ENCODE measurements at places on chromosomes 3 and 15. TPM values are rescaled to one million over a fixed set of nuclear protein-coding genes. Genes with fewer than 3 reads are reported as not detected.

- no peak for DNase-seq
These were observed 36.3 kb upstream of the PSMD6 start for GRCh38 chr3:64059484-64060175.

GRCh38 chr3:8621872-8622271 is 22.7 kb downstream of the SSUH2 start:
- DNase-seq: no peak

DNA sequence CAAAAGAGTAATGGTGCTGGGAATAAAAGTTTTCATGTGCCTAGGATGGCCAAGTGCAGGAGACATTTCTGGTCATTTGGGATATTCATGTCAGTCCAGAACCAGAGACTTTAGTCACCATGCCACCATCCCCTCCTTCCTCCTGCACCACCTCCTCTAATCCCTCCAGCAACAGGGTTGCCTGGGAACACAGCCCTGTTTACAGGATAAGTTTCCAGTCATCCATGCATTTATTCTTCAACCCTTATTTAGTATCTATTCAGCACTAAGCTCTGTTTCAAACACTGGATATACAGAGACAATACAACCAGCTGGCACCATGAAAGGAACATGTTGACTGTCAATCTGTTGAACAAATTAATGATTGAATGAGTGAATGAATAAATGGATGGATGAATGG is 211.7 kb downstream of the CLSTN2 start:
- no peak for DNase-seq

CALML4 gene
- 19.5 TPM for total RNA-seq

Data from Caco-2 (cell line).